ENCODE measurements at places on chromosomes 3 and 15.

DNA sequence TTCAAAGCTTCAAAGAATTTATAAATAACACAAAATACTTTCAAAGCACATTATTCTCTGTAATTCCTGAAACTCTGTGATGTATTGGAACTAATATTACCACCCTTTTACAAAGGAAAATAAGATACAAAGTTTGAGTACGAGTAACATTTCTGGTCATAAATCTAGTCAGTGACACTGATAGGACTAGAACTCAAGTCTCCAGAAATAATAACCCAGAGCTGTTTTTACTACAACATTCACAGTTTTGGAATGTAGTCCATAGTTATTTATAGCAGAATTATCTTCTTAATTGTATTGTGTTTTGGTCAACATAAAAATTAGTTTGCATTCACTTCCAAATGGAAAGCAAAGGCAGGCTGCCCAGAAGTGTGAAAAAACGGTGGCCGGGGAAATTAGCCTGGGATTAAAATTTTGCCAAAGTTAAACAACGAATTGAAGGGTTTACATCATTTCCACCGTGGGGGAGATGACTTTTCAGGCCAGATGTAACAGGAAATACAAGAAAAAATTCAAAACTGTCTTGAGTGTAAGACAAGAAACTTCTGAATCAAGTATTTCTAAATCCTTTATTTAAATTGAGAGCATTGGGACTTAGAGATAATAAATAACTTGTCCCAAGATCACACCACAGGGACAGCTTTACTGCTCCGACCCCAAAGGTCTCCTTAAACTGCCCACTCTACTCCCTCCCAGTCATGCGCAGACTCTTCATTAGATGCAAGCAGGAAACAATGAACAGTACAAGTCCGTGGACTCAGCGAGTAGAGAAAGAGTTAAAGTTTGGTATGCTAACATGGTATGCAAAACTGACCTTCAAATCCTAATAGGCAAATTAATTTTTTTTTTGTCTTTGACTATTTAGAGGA, 74.3 kb upstream of the VGLL4 start:
- no peak for DNase-seq

DNA sequence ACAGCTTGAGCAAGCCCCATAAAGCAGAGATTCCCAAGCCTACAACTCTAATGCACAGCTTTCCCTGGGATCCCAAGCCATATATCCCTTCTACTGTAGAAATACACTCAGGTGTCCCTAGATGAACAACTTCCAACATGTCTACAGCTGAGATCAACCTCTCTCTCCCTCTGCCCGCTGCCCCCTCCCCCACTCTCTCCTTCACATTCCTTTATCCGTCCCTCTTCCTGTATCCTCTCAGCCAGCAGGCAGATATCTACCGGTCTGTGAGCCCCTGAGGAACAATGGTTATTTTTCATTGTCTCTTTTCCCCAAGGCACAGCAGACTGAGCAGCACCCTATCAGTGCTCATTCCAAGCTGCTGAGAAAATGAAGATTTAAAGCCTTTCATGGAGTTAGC, 138.6 kb downstream of the SUCLG2 start:
- no peak for DNase-seq

DNA sequence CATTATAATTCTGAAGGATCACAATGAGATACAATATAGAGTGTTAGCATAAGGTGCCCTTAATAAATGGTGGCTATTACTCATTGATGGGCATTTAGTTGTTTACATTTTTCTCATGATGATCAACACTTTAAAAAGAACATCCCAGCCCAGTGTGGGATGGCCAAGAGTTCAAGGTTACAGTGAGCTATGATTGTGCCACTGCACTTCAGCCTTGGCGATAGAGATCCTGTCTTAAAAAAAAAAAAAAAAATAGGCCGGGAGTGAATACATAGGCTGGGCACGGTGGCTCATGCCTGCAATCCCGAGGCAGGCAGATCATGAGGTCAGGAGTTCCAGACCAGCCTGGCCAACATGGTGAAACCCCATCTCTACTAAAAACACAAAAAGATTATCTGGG, 1.6 kb upstream of the FXR1 start:
- DNase-seq, result no peak

DNA sequence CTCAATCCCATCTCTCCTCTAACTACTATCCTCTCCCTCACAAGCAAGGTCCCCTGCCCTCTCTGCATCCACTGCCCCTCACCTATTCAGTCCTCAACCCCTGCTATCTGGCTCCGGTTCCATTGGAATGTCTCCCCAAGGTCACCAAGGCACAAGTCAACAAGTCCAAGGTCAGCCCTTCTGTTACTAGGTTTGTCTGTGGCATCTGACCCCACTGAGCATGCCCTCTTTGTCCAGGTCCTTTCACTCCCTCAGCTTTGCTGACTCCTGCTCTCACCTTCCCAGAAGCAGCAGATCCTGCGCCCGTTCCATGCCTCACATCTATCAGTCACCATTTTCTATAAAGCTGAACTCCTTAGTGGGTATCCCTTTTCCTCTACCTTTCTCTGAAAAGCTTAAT, 8.3 kb upstream of the SEMA7A start:
- no peak for DNase-seq

DNA sequence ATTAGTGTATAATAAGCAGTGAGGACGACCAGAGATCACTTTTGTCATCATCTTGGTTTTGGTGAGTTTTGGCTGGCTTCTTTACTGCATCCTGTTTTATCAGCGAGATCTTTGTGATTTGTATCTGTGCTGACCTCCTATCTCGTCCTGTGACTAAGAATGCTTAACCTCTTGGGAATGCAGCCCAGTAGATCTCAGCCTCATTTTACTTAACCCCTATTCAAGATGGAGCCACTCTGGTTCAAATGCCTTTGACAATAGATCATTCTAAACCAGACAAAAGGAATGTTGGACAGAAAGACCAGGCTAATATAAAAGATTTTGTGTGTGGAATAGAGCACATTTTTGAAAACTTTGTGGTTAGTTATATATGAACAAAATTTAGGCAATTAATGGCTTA, 618.5 kb upstream of the BCHE start:
- no peak for DNase-seq

DNA sequence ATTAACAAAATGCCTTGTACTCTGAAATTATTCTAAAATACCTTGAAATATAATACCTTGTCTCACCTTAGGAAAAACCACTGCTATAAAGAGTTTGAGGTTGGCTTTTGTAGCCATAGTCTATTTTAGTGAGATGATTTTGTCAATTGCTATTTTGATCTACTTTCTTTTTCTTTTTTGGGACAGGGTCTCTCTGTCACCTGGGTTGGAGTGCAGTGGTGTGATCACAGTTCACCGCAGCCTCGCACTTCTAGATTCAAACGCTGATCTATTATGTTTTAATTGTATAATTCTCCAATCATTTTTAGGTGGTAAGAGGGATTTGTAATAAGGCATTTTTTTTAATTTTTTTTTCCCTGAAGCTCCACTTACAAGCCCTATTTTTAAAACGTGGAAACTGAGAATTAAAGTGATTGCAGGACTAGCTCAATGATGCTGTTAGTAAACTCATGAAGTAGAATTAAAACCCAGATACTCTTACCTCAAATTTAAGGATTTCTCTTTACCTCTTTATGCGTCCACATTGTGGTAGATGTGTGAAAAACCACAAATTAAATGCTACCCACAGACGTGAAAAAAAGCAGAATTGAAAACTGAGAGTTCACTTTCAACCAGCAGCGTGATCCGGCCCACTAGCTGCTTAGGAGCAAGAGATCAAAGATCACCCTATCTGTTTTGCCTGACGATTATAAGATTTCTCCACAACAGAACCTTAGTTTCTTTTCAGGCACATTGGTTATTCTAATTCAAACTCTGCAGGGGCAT, 384.2 kb downstream of the CGGBP1 start:
- DNase-seq, result no peak

- no peak for DNase-seq
Measured at GRCh38 chr3:31859245-31859644, 121.8 kb downstream of the OSBPL10 start.

DNA sequence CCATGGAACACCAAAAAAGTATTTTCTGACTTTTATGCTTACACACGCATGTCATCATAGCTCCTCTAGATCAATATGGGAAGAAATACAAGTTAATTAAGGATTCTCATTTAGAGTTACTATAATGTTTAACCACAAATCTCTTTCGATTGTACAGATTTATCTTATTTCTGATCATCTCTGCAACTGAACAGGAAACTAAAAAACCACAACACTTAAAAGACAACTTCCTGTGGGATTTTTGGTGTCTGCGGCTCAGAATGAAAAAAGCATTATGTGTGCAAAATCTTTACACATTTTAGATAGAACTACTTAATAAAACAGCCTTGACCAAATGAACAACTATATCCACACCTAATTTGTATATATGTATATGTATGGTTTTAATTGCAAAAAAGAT, 3.0 kb upstream of the TJP1 start:
- DNase-seq, result no peak

- peak; percentile 26 for DNase-seq
Measured at GRCh38 chr3:99817047-99817436, 620 bp upstream of the CMSS1 start.

DNA sequence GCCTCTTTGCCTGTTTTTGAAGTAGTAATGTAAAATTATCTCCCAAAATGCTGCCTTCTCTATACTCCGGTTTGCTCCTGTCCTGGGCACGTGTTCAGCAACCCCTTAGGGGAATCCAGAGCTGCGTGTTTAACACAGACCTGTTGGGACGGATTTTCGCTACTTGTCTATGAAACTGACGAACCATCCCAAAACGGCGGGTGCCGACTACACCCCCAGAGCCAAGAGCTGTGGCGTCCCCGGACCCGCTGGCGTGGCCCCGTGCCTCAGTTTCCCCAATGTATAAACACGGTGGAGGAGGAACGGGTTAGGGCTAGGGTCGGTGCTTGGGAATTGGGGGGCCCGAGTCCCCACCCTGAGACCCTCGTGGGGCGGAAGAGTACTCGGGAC, 473 bp downstream of the FHIT start:
- no peak for DNase-seq

DNA sequence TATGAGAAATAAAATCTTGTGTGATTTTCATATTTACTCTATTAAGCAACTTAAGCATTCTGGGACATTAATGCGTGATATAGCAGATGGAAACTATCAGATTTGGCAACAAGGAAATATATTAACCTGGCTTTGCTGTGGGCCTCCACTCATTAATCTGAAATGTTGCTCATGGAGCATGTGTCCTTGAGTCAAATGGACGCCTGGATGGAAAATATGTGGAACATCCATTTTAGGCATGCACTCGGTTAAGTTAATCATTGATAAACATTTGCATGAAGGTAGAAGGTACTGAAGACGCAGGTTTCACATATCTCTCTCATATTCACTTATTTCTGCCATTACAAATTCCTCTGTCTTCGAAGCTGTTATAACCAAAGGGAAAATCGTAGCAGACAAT, 246.1 kb downstream of the NR2F2 start:
- DNase-seq, result no peak

DNA sequence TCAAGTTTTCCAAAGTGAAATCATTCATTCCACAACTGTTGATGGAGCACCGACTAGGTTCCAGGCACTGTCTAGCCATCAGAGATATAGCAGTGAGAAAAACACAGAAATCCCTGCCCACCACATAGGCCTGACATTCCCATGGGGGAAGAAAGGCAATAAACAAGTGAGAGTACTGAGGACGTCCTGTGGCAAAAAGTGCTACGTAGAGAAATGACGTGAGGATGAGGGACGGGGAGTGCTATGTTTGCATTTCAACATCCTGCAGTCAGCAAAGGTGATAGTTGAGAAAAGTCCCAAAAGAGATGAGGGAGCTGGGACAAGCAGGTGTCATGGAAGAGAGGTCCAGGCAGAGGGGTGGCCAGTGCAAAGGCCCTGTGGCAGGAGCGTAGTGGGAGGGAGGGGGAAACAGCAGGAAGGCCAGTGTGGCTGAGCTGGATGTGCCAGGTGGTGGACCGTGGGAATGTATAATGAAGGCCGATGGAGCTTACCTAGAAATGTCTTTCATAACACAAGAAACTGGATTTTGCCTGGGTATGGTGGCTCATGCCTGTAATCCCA, 10.4 kb upstream of the FURIN start:
- DNase-seq, result no peak

- no peak for DNase-seq
Measured at GRCh38 chr3:37435572-37435971, 261.2 kb upstream of the LRRFIP2 start.

- no peak for DNase-seq
Measured at GRCh38 chr3:36648241-36649034, 115.9 kb downstream of the DCLK3 start.

DNA sequence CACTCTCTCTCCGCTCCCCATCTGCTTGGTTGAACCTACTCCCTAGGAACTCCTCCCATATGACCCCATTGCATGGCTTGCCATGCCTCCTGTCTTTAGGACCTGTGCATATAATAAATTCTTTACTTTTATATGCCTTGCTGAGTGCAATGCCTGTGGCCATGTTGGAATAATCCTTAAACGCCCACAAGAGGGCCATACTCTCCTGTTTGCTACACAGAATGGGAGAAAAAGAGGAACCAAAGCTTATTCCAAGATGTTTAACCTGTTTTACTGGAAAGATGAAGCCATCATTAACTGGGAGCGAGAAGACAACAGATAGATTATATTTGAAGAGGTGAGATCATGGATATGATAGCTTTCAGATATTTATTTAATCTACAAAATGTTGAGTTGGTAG, 1097.8 kb downstream of the NAALADL2 start:
- no peak for DNase-seq

GRCh38 chr3:133292296-133292695, 107.6 kb upstream of the BFSP2 start:
- DNase-seq, result no peak

GRCh38 chr3:177827511-177828207, 630.4 kb upstream of the TBL1XR1 start:
- no peak for DNase-seq

GRCh38 chr3:146801492-146801891, 196.3 kb upstream of the PLSCR5 start:
- DNase-seq, result no peak

GRCh38 chr3:108552267-108553159, 36.7 kb downstream of the CIP2A start:
- DNase-seq, result peak; percentile 15

DNA sequence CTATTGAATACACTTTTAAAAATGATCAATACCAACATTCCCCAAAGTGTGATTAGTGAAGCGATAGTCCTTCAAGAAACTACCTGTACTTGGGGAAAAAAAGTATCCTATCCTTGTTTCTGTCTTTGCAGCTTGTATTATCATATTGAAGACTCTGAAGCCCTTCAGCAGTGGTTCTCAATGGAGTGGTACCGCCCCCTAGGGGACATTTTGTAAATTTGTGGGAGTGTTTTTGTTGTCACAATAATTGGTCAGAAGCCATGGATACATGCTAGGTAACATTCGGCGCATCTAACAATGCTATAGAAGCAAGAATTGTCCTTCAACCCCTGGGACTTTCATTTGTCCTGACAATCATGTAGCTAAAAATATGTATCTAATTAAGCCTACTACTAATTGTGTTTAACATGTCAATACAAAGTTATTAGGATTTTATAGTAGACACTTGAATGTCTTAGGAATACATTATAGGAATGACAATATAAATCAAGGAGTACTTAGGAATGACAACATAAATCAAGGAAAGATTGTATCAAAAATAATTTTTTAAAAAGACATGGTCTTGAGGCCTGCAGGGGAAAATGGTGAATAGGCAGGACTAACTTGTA, 53.7 kb downstream of the NMD3 start:
- DNase-seq, result no peak

- DNase-seq, result no peak
Measured at GRCh38 chr15:83310521-83311456, 26.3 kb upstream of the BNC1 start.

- no peak for DNase-seq
Measured at GRCh38 chr3:39330824-39331223, 1.3 kb downstream of the CCR8 start.

- no peak for DNase-seq
Measured at GRCh38 chr3:45571216-45571615, 23.3 kb upstream of the LIMD1 start.

Data from cerebellum (tissue), 4 donors.